ENCODE measurements at places on chromosomes 3 and 15.

GRCh38 chr3:22012471-22012870 is 261.5 kb upstream of the ZNF385D start:
- DNase-seq = no peak

DNA sequence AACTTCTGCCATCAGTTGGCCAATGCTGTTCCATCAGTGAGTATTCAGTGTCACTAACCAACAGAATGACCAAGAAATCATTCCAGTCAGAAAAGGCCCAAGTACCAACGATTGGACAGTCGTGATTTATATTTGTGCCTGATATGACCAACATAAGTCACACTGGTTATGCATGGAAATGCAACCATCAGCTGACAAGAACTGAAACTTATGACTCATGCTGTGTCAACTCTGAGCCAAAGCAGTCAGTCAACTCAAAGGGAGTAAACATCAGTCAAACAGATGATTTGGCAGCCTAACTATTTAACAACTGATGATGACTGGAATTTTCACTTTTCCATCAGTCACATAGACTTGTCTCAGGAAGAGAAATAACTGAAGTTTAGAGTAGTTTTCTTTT is 142.4 kb downstream of the ANXA2 start:
- DNase-seq = no peak

- no peak for DNase-seq
Observed at GRCh38 chr3:97895216-97895615, 73.4 kb downstream of the CRYBG3 start.

DNA sequence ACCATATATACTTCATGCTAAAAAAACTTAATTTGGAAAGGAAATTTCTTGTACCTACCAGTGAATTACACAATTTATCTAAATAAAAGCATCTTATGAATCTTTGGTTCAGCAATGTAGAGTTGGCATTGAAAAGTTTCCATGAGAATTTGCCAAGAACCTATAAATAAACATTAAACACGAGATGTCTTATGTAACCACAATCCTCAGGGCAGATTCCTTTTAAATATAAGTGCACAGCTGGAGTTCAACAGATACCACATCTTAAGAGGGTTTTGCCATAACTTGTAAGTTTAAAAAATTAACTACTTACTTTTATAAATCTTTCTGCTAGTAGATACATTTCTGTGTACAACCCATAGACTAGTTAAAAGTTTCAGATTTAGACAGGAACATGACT is 499.3 kb upstream of the ARRDC4 start:
- DNase-seq = no peak

Measured in cortex of kidney (tissue), 1 donor.